ENCODE measurements at places on chromosomes 12 and 14. TPM values are rescaled to one million over a fixed set of nuclear protein-coding genes. Genes with fewer than 3 reads are reported as not detected.

DNA sequence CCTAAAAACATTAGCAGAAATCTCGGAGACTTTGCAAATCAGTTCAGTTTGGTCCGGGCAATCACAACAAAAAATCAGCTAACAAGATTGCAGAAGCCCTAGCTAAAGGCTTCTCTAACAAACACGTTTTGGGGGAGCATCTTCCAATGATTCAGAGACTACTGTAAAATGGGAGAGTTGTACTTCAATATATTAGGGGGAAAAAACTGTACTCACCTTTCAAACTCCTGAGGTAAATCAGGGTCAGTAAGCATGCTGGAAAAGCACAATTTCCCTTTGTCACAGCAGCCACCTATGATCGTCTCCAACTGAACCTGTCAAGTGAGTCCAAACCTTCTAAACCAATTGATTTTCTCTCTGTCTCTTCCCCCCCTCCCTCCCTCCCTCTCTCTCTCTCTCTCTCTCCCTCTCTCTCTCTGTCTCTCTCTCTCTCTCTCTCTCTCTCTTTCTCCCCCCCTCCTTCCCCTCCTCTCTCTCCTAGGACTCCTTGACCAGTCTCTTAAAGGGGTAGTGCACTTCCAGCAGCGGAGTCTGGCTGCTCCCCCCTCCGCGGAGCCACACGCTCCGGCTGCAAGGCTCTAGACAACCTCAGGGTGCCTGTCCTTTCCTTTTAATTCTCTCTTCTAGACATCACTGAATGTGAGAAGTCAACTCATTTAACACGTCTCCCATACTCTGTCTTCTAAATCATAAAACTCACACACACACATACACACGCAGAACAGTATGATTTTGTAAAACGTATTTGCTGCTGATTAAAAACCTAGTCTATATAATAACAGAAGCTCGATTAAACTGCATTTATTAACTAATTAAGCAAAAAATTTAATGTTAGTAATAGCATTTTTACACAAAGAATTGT lies at the start of gene SOX5:
Gene SOX5 (minus strand): TSS at position 323 of the 862 bp plus-strand sequence. CDS start 69 bp downstream, at position 254.
- H3K4me3 ChIP-seq: peak within 1 kb of the TSS; percentile 51
- H3K27me3 ChIP-seq: no peaks in the 10 kb centered on the region
- no peaks in the 10 kb centered on the region for H3K36me3 ChIP-seq
- peak; percentile 73 for DNase-seq

KRT78 gene
- not detected for total RNA-seq

SAMD15 gene
- total RNA-seq: 2.2 TPM

KRT74 gene
- total RNA-seq: not detected

GZMH gene
- not detected for total RNA-seq
